CD14-positive monocyte (primary cell): ENCODE measurements at places on chromosomes 4 and X.

GRCh38 chr4:137693641-137694040 lies 161.3 kb upstream of the PCDH18 start:
- no peak for DNase-seq

DNA sequence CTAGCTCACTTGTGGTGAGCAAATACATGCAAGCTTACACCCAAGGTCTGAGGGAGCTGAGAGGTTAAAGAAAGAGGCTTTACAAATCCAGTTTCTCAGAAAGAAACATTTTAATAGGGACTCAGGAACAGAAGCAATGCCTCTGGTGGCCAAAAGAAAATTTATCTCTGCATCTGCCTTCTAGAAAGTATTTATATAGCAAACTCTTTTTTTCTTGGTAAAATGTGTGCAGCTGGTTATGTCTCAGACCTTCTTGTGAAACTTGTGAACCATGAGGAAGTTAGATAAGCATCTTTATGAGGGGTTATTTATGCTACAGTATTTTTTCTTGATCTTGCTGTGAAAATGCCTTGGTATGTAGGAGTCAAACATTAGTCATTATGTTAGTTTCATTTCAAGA lies 48.5 kb upstream of the CYSLTR1 start:
- no peak for DNase-seq

DNA sequence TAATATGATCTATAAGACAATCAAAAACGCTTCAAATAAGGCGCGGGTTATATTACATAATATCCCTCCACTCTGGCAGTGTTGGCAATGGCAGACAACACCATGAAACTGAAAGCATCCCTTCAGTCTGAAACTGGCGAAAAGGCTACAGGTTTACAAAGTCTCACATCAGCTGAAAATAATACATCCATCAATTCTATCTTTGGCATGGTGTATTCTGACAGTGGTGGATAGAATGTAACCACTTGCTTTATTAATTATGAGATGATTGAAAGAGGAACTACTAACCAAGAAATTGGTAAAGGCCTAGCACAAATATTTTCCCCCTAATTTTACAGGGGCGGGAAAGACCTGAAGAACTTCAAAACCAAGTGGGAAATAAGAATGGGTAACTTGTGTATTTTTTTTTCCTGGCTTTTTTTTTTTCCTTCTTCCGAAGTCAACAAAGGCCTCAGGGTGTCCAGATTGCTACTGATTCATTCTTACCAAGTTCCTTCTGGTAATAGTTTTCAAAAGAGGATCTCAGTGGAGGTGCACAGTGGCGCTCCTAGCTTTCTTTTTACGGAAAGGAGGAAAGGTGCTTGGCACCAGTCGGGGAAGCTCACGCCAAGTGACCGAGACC lies 728 bp downstream of the UBA6 start:
- peak; percentile 53 for DNase-seq

- DNase-seq = no peak
These were observed 605.1 kb downstream of the ADGRL3 start for GRCh38 chr4:61805227-61805626.

DNA sequence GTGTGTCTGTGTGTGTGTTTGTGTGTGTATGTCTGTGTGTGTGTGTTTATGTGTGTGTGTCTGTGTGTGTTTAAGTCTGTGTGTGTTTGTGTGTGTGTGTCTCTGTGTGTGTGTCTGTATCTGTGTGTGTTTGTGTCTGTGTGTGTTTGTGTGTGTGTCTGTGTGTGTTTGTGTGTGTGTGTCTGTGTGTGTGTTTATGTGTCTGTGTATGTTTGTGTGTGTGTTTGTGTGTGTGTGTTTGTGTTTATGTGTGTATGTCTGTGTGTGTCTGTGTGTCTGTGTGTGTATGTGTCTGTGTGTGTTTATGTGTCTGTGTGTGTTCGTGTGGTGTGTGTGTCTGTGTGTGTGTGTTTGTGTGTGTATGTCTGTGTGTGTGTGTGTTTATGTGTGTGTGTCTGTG lies 11.4 kb downstream of the IL9R start:
- no peak for DNase-seq

DNA sequence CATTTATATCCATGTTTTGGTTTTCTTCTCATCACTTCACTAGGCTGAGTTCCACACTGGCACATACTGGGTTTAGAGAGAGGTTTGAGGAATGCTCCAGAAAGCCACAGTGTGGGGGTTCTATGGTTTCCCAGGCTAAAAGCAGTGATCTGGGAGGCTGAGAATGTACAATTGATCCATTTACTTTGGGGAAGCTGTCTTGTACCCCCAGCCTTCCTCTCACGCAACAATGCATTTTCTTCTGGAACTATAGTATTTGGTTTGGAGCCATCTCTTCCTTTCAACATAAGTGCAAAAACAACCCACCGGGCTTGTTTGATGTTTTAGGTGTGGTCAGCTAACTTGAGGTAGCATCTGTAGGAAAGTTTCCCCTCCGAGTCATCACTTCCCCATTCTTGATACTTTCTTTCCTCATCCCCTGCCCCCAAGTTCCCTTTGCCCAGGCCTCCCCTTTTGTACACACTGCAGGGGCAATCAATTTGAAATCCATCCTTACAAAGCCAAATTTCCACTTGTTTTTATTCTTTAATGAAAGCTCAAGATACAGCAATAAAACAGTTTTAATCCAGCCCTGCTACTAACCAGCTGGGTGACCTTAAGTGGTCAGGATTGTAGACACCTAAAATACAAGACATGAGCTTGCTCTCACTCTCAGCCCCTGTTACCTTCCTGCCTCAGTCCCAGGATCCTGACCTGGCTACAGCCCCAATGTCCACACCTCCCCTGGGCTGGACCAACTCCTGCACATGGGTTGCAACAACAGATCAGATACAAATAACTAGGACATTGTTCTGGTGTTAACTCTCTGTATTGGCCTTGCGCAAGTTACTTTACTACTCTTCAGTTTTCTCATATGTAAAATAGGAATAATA lies 109.2 kb downstream of the FHDC1 start:
- DNase-seq = peak; percentile 54

- peak; percentile 40 for DNase-seq
These were observed 5.2 kb downstream of the YIPF6 start for GRCh38 chrX:68503836-68504636.
